Kidney tubule cell (primary cell): ENCODE measurements at places on chromosomes 16 and 17.

- DNase-seq: no peak
Measured at GRCh38 chr17:35377068-35377467, 3.6 kb upstream of the SLFN11 start.

DNA sequence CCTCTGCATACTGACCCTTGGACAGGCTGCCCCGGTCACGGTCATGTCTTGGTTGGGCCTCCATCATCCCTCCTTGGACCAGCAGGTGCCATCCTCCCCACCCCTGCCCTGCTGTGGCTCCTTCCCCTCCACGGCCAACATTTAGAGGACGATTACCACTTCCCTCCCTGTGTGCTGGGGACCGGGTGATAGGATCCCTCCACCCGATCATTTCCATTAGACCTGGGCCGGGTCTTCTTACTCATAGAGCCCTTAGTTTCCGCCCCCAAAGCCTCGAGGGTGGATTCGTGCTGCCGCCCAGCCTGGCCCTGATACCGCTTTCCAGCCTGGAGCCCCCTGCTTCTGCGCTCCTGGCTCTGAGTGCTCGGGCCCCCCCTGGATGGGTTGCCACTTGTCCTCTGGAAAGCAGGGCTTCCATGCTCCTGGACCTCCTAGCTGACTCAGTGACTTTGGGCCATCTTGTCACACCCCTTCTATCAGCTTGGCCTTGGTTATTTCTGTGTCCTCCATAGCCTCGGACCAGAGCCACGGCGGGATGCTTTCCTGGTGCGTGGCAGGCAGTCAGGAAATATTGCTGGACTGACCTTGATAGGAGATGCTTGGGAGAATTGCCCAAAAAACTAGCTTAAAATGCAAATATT is 171.4 kb downstream of the SEC14L1 start:
- DNase-seq: no peak

DNA sequence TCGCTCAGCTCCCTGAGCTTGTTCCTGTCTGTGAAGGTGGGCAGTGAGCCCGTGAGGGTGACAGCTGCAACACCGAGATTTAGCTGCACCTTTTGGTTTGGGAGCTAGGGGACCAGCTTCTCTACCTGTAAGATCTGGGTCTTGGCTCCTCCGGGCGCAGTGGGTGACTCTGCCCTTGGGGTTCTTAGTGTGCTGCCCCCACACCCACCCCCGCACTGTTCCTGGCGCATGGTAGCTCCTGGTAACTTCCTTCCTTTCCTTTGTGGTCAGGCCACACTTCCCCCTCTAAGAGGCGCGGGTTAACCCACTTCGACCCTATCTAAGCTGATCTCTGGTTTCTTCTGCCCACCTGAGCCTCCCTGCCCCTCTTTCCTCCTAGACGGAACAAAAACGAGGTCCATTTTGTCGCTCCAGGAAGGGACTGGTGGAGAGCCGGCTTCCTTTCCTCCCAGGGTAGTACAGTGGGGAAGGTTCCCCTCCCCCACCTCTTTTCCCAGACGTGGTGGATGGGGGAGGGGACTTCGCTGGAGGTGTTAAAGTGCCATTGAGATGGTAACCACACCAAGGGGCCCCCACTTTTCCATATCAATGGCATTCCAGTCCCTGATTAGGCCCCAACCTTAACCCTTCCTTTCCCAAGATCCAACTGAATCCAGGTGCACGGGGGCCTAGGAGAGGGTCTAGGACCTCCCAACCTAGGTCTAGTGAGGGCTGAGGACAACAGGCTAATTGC is 4.6 kb upstream of the CLDN9 start:
- no peak for DNase-seq

DNA sequence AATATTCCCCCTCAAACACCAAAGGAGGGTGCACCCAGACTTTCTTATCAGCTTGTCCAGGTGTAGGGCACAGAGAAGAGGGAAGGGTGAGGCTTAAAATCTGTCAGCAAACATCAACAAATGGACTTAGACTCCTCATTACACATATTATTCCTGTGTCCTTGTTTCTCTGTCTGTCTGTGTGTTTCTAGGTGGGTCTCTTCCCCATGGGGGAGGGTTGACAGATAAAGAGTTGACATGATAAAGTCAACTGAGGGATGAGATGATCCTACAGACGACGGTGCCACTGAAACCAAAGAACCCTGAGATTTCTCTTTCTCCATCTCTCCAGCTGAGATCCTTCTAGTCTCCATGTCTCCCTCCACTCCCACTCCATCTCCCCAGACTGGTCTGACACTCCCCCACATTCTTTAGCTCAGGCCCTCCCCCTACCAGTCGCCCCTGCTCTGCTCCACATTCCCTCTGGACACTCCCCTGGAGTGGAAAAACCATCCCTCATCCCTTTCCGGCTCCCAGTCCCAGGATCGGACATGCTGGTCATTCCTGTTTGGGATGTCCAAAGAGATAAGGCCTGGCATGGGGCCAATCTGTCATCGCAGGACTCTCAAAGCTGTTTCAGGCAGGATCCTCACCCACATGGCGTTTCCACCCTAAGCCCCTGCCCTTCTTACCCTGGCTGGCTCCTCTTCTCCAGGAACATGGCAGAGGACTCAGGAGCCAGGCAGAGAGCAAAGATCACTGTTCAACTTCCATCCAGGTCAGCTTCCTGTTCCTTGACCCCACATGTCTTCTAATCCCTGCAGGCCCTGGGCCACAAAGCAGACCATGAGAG is 2.9 kb upstream of the ITGA3 start:
- DNase-seq: no peak

GRCh38 chr17:45223539-45224528 is 2.1 kb downstream of the FMNL1 start:
- DNase-seq: no peak

DNA sequence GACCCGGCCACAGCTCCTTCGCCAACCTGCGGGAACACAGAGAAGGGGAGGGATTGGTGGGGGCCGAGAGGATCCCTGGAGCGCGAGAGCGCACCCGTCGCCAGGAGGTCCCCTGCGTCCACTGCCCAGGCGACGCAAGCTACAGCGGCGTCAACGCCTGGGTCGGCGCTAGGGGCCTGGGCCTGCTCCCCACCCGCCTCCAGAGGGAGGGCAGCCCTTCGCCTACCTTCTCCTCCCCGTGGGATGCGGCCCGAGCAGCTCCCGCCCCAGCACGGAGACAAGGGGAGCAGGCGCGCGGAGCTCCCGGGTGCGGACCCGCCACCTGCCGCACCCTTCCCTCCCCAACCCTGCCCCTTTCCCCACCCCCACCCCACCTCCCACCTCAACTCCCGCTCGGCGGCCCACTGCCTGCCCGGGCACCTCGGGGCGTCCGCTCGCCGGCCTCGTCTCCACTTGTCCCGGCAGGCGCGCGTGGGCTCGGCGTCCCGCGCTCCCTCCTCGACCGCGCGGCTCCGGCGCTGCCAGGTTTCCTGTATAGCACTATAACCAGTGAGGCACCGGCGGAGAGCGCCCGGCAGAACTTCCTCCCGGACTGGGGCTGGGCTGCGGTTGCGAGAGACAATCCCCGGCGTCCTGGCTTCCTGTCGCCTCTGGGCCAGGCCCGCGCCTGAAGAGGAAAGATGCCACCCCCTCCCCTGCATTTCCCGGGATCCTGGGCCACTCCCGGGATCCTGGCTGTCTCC is 119.1 kb upstream of the SMURF2 start:
- DNase-seq: peak; percentile 71
